ENCODE measurements at places on chromosomes 13 and 19. TPM values are rescaled to one million over a fixed set of nuclear protein-coding genes. Genes with fewer than 3 reads are reported as not detected.

GRCh38 chr19:9528757-9529336 is 9.6 kb downstream of the ZNF426 start:
- DNase-seq, result no peak
- H3K27ac ChIP-seq, result no peak overlapping the region
- H3K36me3 ChIP-seq, result peaks cover 85% of the 10 kb centered on the region
- no peaks in the 10 kb centered on the region for H3K4me1 ChIP-seq
- H3K4me3 ChIP-seq, result no peak overlapping the region

- DNase-seq, result no peak
- peaks cover 3% of the 10 kb centered on the region for H3K4me1 ChIP-seq
- no peak overlapping the region for H3K27ac ChIP-seq
- no peak overlapping the region for H3K4me3 ChIP-seq
Measured at GRCh38 chr19:35498984-35499527, 8.8 kb upstream of the KRTDAP start.

DNA sequence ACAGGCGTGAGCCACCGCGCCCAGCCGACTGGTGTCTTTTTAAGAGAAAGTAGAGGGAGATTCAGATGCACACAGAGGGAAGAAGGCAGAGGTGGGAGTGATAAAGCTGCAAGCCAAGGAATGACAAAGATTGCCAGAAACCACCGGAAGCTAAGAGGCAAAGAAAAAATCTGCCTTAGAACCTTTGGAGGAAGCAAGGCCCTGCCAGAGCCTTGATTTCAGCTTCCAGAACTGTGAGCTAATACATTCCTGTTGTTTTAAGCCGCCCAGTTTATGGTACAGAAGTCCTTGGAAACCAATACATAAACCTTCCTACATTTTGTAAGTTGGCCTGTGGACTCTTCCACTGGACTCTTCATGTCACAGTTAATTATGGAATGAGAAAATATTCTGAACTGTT is 71.7 kb upstream of the SOX21 start:
- no peak overlapping the region for H3K27ac ChIP-seq
- no peak for DNase-seq
- H3K4me1 ChIP-seq, result no peaks in the 10 kb centered on the region

GRCh38 chr13:87147076-87147475 is 524.1 kb upstream of the SLITRK5 start:
- no peaks in the 10 kb centered on the region for H3K4me1 ChIP-seq
- no peak for DNase-seq
- no peak overlapping the region for H3K27ac ChIP-seq

DNA sequence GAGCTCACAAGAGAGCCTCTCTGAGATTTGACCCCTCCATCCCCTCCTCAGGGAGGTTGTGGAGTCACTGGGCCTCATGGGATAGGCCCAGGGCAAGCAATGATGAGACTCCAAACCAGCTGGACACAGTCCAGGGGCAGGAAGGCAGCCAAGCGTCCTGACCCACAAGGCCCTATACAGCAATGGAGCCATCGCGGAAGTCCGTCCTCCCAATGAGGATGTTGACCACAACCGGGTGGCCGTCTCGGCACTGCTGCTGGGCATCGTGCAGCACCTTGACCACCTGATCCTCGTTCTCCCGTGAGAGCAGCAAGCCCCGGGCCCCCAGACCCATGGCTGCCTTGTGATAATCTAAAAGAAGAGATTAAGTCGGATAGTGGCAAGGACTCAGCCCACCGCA is 7.9 kb downstream of the SYDE1 start:
- no peaks in the 10 kb centered on the region for H3K27me3 ChIP-seq
- no peaks in the 10 kb centered on the region for H3K4me1 ChIP-seq
- DNase-seq, result no peak
- H3K27ac ChIP-seq, result no peak overlapping the region
- H3K4me3 ChIP-seq, result no peak overlapping the region

DNA sequence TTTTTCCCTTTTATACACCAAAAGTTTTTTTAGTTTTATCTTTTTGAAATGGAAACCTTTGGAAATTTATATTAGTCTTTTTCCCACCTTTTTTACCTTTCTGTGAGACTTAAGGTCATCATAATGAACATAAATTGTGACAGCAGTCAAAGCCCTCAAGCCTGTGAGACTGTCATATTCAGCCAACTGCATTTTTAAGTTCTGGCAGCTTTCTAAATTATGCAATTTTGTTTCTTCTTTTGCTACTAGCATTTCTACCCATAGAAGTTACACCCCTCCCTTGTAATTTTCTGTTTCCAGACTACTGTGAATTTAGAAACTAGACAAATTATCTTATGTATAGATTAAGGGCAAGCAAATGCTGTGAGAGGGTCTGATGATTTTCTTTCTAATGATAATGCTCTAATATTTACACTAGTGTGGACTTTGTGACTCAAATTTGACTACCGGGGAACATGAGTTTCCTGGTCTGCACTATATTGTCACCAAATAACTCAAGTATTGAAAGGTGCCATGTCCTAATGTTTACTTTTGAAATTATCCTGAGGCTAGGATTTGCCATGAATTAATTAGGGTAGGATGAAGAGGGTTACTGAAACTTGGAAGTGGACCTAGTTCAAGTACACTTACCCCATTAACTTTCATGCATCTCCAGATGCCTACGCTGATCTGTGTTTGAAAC is 43.7 kb downstream of the FRY start:
- no peak for DNase-seq
- no peaks in the 10 kb centered on the region for H3K4me1 ChIP-seq
- H3K27ac ChIP-seq, result no peak overlapping the region
- H3K36me3 ChIP-seq, result no peaks in the 10 kb centered on the region
- no peak overlapping the region for H3K4me3 ChIP-seq
- H3K27me3 ChIP-seq, result peaks cover 6% of the 10 kb centered on the region

DNA sequence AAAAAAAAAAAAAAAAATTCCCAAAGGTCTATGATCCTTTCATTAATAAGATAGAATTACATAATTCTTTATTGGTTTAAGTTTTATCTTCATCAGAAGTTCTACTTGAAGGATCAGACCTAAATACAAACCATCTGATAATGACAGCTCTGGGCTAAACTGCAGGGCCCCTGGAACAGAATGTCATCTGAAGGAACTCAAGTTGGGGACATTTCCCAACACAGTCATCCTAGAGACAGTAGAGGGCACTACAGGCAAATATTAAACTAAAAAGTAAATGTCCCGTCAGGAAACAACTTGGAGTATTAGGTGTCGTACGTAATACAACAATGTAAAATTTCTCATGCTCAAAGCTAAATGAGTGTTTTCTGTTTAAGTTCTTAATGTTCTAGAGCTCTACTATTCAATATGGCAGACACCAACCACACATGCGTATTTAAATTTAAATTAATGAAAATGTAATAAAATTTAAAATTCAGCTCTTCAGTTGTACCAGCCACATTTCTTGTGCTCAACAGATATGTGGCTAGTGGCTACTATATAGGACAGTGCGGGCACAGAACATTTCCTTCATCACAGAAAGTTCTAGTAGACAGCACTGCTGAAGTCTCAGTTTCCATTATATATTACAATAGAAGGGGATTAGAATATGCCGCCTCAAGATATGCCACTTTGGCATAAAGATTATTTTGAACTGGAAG is 21.8 kb upstream of the NAXD start:
- DNase-seq, result no peak
- peaks cover 1% of the 10 kb centered on the region for H3K4me1 ChIP-seq
- no peak overlapping the region for H3K4me3 ChIP-seq
- H3K36me3 ChIP-seq, result no peaks in the 10 kb centered on the region

GRCh38 chr13:98537740-98538139 is 39.2 kb downstream of the STK24 start:
- no peaks in the 10 kb centered on the region for H3K27me3 ChIP-seq
- H3K27ac ChIP-seq, result no peak overlapping the region
- peaks cover 22% of the 10 kb centered on the region for H3K36me3 ChIP-seq
- H3K4me3 ChIP-seq, result no peak overlapping the region
- no peak for DNase-seq

DNA sequence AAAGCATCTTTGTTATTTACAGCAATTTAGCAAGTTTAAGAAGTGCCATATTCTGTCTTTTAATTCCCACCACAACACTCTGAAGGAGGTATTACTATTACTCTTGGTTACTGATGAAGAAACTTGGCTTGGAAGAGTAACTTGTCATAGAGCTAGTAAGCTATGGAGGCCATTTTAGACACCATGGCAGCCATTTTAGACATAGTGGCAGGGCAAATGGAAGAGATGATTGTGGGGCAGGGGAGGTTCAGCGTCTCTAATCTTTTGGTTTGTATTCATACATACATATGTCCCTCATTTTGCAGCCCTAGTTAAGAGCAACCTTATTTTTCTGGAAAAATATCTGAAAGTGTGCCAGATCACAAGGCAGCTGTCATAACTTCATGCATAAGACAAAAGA is 82.6 kb upstream of the SOX1 start:
- H3K36me3 ChIP-seq, result no peaks in the 10 kb centered on the region
- DNase-seq, result no peak
- H3K27me3 ChIP-seq, result no peaks in the 10 kb centered on the region

DNA sequence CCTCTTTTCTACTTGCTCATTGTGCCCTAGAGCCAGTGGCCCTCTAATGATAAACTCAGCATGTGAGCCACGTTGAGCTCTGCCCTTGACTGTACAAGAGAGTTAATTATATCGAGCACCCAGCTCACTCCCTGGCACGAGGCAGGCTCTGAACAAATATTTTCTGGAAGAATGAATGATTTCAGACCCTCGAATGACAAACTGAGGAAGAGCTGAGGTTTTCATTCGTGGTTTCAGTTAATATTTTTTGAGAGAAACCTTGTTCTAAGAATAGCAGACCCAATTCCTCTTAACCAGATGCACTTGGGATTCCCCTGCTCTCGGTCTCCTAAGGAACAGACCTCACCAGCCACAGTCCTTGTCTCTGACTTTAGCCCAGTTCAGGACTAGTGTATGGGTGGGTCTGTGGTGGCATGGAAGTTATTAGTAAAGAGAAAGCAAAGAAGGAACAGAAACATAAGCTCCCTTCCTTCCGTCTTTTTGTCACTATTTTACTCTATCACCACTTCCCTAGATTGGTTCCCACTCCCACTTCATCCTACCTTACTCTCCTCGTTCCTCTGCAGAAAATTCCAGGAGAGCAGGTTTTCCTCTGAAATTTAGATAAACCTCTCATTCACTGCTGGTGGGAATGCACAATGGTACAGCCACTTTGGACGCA is 22.1 kb upstream of the WDFY2 start:
- H3K36me3 ChIP-seq, result peaks cover 12% of the 10 kb centered on the region
- peak overlapping the region; percentile 6 for H3K4me3 ChIP-seq
- H3K27ac ChIP-seq, result peak overlapping the region; percentile 42
- peak; percentile 50 for DNase-seq
- H3K27me3 ChIP-seq, result peaks cover 3% of the 10 kb centered on the region

- peaks cover 6% of the 10 kb centered on the region for H3K36me3 ChIP-seq
- DNase-seq, result no peak
- H3K4me3 ChIP-seq, result no peak overlapping the region
- H3K27me3 ChIP-seq, result peaks cover 11% of the 10 kb centered on the region
- H3K27ac ChIP-seq, result no peak overlapping the region
Measured at GRCh38 chr19:40592170-40592569, 9.0 kb upstream of the LTBP4 start.

- no peak for DNase-seq
- no peak overlapping the region for H3K4me3 ChIP-seq
- no peaks in the 10 kb centered on the region for H3K36me3 ChIP-seq
Measured at GRCh38 chr13:40440990-40441820, 225.2 kb downstream of the FOXO1 start.

FAM83E gene
- total RNA-seq, result 2.8 TPM

UHRF1 gene
- total RNA-seq, result 154 TPM

ZNF888 gene
- total RNA-seq, result 6.7 TPM

MUC16 gene
- 0.12 TPM for total RNA-seq

RGS9BP gene
- 0.28 TPM for total RNA-seq

SHISA2 gene
- 0.19 TPM for total RNA-seq

FFAR1 gene
- not detected for total RNA-seq
